ENCODE measurements at places on chromosomes 1 and 21. TPM values are rescaled to one million over a fixed set of nuclear protein-coding genes. Genes with fewer than 3 reads are reported as not detected.
A peak's percentile ranks its signal among the peaks of the same experiment; 100 is the strongest.

BEST4 gene
- not detected for total RNA-seq

CFH gene
- total RNA-seq = 1,479 TPM

SPRR2A gene
- total RNA-seq = not detected

PPFIA4 gene
- total RNA-seq = 0.33 TPM

ASPM gene
- total RNA-seq = 0.17 TPM

RCSD1 gene
- 8.3 TPM for total RNA-seq

LCE6A gene
- not detected for total RNA-seq

CAMK1G gene
- 0.25 TPM for total RNA-seq

DNA sequence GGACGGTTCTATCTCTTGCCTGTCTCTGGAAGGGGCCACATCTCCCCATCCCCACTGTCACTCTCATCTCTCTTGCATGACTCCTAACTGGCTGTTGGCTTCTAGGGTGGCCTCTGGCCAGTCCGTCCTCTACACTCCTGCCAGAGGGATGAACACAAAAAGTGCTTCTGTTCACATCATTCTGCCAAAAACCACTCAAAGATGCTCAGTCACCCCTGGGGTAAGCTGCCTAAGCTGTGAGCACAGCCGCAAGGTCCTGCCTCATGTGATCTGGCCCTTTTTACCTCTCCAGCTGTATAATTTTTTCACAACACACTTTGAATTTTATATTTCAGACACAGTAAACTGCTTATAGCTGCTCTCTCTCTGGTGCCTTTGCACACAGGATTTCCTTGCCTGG lies 97.6 kb upstream of the CD34 start:
- DNase-seq = no peak
- no peak overlapping the region for H3K4me3 ChIP-seq
- H3K36me3 ChIP-seq = no peaks in the 10 kb centered on the region
- no peaks in the 10 kb centered on the region for H3K4me1 ChIP-seq
- H3K27me3 ChIP-seq = no peaks in the 10 kb centered on the region
- H3K27ac ChIP-seq = no peak overlapping the region

DNA sequence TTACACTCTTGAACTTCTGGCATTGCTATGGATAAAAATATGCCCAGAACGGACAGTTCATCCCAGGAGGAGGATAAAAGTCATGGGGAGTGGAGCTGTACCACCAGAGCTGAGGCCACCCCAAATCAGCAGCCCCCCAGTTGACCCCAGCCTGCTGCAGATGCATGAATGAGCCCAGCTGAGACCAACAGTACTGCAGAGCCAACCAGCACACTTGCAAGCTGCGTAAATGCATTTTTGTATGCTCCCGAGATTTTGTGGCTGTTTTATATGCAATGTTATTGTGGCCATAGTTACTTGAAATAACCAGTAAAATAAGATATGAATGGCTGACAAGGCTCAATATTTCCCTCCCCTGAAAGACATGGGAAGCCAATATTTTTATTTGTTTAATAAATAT lies 264.6 kb downstream of the DUSP10 start:
- no peak for DNase-seq
- no peak overlapping the region for H3K4me3 ChIP-seq
- no peak overlapping the region for H3K27ac ChIP-seq
- peaks cover 2% of the 10 kb centered on the region for H3K4me1 ChIP-seq

DNA sequence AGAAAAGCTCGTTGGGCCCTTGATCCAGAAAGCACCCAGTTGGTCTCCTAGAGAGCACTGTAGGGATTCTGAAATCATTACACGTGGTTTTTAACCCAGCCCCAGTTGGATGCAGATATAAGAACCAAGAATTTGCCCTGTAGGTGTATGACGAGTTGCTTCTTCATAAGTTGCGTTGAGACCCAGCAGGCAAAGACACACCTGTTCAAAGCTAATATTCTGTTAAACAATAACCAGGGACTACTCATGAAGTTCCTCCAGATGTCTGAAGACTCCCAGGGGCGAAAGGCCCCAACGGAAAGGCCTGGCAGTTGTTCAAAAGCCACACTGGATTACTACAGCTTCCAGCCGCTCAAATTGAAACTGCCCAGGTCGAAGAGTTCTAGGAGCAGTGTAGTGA lies 88.6 kb upstream of the HNRNPU start:
- no peaks in the 10 kb centered on the region for H3K4me1 ChIP-seq
- no peak overlapping the region for H3K4me3 ChIP-seq
- no peak overlapping the region for H3K27ac ChIP-seq
- H3K36me3 ChIP-seq = no peaks in the 10 kb centered on the region

GRCh38 chr1:113675302-113675701 lies 84.0 kb downstream of the PHTF1 start:
- no peaks in the 10 kb centered on the region for H3K27me3 ChIP-seq
- no peak overlapping the region for H3K27ac ChIP-seq
- no peak for DNase-seq
- H3K36me3 ChIP-seq = peaks cover 19% of the 10 kb centered on the region
- peaks cover 10% of the 10 kb centered on the region for H3K4me1 ChIP-seq
- H3K4me3 ChIP-seq = no peak overlapping the region

DNA sequence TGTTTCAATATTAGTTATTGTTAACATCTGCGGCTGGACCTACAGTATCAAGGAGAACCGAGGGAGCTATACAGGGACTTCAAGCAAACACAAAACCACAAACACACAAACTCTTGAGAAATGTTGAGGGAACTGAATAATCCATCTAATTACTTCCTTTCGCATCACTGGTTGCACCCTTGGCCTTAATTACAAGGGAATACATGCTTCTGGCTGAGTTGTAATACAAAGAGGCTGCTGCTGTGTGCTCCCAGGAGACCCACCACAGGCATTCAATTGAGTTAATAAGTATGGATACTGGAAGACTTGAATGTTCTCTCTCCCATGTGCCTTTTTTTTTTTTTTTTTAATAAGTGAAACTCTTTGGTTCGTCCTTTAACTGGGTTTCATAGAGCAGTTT lies 16.8 kb upstream of the SMYD2 start:
- no peaks in the 10 kb centered on the region for H3K4me1 ChIP-seq
- no peaks in the 10 kb centered on the region for H3K27me3 ChIP-seq
- no peaks in the 10 kb centered on the region for H3K36me3 ChIP-seq
- no peak overlapping the region for H3K27ac ChIP-seq
- H3K4me3 ChIP-seq = no peak overlapping the region

- H3K36me3 ChIP-seq = no peaks in the 10 kb centered on the region
- H3K4me3 ChIP-seq = no peak overlapping the region
- H3K27ac ChIP-seq = no peak overlapping the region
- DNase-seq = no peak
- H3K27me3 ChIP-seq = peaks cover 3% of the 10 kb centered on the region
These were observed 7.7 kb downstream of the CHRM3 start for GRCh38 chr1:239394107-239394506.

DNA sequence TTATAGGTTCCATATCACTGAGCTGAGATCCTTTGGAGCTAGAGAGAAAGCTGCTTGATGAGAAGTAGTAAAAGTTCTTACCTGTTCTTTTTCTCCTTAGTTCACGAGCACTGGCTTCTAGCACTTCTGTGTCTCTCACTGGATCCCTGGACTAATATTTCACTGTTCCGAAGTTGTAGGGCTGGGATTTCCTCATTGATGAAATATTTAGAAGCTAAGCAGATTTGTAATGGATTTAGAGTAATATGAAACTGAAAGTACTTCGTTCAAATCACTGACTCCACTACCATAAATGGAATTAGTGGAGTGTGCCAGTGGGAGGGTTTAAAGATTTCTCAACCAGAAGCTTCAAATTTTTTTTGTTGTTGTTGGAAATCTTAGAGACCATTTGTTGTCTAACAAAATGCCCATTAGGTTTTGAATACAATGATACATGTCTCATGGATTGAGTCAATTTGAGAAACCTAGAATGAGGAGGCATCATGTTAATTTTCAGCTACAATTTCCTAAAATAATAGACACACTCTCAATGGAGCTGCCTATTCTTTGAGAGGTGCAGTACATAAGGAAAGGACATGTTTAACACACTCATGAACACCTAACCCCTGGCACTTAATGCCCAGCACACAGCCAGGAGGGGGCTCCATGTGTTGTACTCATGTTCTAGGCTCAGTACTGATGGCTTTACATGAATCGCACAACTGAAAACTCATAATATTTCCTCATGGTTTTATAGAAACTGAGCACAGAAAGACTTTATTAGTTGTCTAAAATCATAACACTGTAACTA lies at the start of gene GBP1:
TSS of gene GBP1 (minus strand) at position 130 of the 790 bp plus-strand sequence. CDS start 1,974 bp downstream, outside the sequence.
- peak within 1 kb of the TSS; percentile 91 for H3K4me3 ChIP-seq
- H3K4me1 ChIP-seq = peaks cover 26% of the 10 kb centered on the region
- peak within 1 kb of the TSS; percentile 98 for H3K27ac ChIP-seq
- H3K27me3 ChIP-seq = no peaks in the 10 kb centered on the region
- H3K36me3 ChIP-seq = peaks cover 12% of the 10 kb centered on the region

GRCh38 chr1:15035236-15035635 lies 118.3 kb upstream of the TMEM51 start:
- H3K4me3 ChIP-seq = no peak overlapping the region
- no peaks in the 10 kb centered on the region for H3K27me3 ChIP-seq
- H3K4me1 ChIP-seq = no peaks in the 10 kb centered on the region
- no peak overlapping the region for H3K27ac ChIP-seq
- no peak for DNase-seq
- H3K36me3 ChIP-seq = no peaks in the 10 kb centered on the region

- H3K27ac ChIP-seq = no peak overlapping the region
- H3K4me1 ChIP-seq = peaks cover 1% of the 10 kb centered on the region
- no peak overlapping the region for H3K4me3 ChIP-seq
- DNase-seq = no peak
- no peaks in the 10 kb centered on the region for H3K36me3 ChIP-seq
These were observed 1.7 kb upstream of the SGIP1 start for GRCh38 chr1:66532214-66532613.

DNA sequence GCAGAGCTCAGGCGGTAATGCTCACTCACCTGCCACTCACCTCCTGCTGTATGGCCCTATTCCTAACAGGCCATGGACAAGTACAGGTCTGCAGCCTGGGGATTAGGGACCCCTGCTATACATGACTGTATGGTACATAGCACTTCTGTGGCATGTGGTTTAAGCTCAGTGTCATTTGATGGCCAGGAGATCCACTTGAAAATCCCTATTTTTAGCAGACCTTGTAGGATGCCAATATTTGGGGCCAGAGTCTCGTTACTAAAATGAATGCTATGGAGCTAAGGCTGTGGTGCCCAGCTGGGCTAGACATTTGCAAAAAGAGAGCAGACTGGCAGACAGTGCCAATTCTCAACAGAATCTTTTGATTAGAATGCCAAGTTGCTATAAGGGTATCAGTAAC lies 1.7 kb upstream of the ANGPTL7 start:
- no peaks in the 10 kb centered on the region for H3K27me3 ChIP-seq
- DNase-seq = no peak
- H3K4me3 ChIP-seq = no peak overlapping the region
- H3K4me1 ChIP-seq = peaks cover 17% of the 10 kb centered on the region

DNA sequence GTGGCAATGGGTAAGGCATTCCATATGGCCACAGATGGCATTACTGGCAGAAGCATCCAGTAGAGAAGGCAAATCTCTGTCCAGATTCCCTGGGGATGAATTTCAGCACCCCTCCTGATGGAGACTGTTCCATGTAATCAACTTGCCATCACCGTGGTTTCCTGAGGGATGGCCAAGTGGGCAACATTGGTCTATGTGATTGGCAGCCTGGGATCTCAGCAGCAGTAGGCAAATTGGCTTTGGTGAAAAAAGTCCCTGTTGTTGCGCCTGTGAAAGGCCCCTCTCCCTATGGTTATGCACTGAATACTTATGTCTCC lies 19.3 kb downstream of the DMRTB1 start:
- DNase-seq = no peak
- H3K27me3 ChIP-seq = no peaks in the 10 kb centered on the region
- H3K4me3 ChIP-seq = no peak overlapping the region
- no peaks in the 10 kb centered on the region for H3K36me3 ChIP-seq
- no peak overlapping the region for H3K27ac ChIP-seq

- no peak for DNase-seq
- H3K27me3 ChIP-seq = no peaks in the 10 kb centered on the region
- no peak overlapping the region for H3K4me3 ChIP-seq
- no peaks in the 10 kb centered on the region for H3K36me3 ChIP-seq
These were observed 66.6 kb downstream of the BCAR3 start for GRCh38 chr1:93614986-93615581.

DNA sequence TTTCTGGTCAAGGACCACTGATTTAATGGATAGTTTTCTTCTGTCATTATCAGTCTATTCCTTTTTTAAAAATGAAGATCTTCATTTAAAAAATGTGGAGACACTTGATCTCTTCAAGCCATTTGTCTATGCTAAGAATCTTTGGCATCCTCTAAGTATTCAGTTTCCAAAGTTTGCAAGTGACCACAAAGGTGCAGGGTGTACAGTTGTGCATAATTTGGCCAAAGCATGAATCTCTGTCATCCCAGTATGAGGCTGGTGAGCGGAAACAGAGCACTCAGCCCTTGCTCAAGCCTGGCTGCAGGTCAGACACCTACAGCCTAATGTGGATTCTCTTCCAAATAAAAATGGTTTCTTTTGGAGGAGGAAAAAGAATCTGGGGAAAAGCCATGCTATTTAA lies 19.8 kb downstream of the PARP1 start:
- no peak for DNase-seq
- H3K27ac ChIP-seq = no peak overlapping the region
- no peak overlapping the region for H3K4me3 ChIP-seq
- peaks cover 23% of the 10 kb centered on the region for H3K36me3 ChIP-seq
- no peaks in the 10 kb centered on the region for H3K4me1 ChIP-seq

GRCh38 chr1:102420034-102420433 lies 423.3 kb upstream of the OLFM3 start:
- H3K4me3 ChIP-seq = no peak overlapping the region
- no peaks in the 10 kb centered on the region for H3K4me1 ChIP-seq
- no peak overlapping the region for H3K27ac ChIP-seq
- no peaks in the 10 kb centered on the region for H3K27me3 ChIP-seq
- DNase-seq = no peak

DNA sequence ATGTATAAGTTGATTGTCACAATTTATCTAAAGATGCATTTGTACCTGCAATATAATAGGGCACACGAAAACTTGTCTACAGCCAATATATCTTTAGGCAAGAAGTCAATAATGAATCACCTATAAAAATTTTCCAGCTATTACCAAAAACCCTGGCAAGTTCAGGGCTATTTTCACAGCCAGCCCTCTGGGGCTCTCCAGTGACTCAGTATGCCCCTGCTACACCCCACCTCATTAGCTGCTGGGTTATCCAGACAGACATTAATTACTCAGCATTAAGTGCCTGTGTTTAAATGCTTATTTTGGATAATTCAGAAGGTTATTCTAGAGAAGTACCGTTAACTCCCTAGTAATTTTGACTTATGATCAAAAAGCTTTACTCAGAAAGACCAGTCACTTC lies 220.2 kb downstream of the TBX15 start:
- no peak overlapping the region for H3K4me3 ChIP-seq
- no peaks in the 10 kb centered on the region for H3K4me1 ChIP-seq
- H3K36me3 ChIP-seq = no peaks in the 10 kb centered on the region
- no peak overlapping the region for H3K27ac ChIP-seq
- H3K27me3 ChIP-seq = no peaks in the 10 kb centered on the region
- no peak for DNase-seq

- peaks cover 2% of the 10 kb centered on the region for H3K27me3 ChIP-seq
- DNase-seq = no peak
- H3K4me3 ChIP-seq = no peak overlapping the region
- H3K36me3 ChIP-seq = no peaks in the 10 kb centered on the region
These were observed 21.7 kb upstream of the RGS16 start for GRCh38 chr1:182625719-182626504.

All from liver (tissue), 10 donors.